Stimulated activated CD4-positive, alpha-beta T cell treated with anti-CD3 and anti-CD28 coated beads, Interleukin-12 subunit alpha, Interleukin-12 subunit beta, amount 100 ng/mL, for 48 hours (primary cell): ENCODE measurements at places on chromosomes 6 and 20.

DNA sequence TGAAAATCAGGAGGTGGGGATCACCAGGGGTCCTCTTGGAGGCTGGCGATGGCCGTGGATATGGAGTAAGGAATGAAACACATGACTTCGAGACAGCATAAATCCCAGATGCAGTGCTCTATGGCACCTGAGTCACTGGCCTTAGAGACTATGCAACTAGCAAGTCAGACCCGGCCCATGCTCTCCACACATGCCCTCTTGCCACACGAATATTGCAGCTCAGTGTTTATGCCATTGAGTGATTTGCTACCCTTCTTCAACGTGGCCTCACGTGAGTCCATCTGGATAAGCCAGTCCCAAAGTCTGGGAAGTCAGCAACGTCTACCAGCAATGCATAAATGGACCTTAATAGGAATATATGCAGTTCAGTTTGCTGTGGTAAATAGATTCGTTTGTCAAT lies 466.3 kb downstream of the CD83 start:
- no peak for DNase-seq

DNA sequence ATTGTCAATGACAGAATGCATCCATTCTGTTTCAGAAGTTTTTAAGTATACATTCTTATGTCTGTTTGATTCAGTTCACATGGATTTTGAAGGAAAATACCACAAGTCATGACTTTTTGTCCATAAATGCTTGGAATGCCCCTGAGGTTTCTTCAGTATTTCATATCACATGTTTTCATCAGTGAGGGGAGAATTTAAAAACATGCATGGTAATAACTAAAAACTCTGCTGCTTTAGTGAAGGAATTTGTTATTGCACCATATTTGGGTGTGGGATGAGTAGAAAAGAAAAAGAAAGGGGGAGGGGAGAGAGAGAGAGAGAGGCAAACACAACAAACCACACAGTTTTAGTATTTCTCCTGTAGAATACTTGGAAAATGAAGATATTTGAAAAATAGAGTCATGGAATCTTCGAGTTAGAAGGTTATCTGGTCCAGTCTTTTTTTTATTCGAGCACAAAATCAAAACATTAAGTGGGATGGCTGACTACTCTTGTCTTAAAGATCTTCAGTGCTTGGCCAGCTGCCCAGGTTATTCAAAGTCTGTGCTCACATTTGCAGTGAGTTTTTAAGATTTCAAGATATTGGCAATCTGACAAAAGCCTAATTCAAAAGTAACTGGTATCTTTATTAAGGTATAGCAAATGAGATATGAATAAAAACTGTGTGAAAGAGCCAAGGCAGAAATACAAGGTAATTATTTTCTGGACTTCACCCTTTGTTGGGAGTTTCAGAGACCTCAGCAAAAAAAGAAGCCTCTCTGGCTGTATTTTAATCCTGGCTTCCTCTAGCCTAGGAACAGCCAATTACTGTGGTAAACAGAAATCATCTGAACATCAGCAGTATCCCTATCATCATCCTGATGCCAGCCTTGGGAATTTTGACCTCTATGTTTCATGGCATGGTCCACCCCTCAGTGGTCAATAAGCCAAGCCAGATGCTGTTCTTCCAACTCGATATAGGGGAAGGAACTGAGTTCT lies 687.9 kb upstream of the CITED2 start:
- DNase-seq, result no peak

GRCh38 chr6:146913842-146914488 lies 290.3 kb upstream of the STXBP5 start:
- DNase-seq, result no peak

GRCh38 chr20:54680872-54681619 lies 205.7 kb downstream of the DOK5 start:
- peak; percentile 30 for DNase-seq

DNA sequence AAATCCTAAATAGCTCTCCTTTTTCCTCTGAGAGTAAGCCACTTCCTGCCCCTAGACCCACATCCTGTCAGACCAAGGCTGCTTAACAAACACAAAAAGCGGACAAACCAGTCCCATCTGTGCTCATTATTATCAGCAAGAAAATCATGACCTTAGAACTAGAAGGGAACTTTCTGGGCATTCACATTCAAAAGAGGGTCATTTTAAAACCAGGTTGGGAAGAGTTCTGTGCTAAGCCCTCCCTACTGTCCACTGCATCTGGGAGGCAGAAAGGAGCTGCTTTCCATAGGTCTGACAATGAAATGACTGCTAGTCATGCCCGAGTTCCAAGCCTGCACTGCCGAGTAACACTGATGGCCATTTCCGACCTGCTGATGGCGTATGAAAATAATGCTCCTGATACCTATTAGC lies 15.4 kb downstream of the EZR start:
- DNase-seq, result no peak

GRCh38 chr6:41288030-41288753 lies 1.7 kb upstream of the TREM1 start:
- no peak for DNase-seq

GRCh38 chr20:8150591-8150990 lies 18.5 kb downstream of the PLCB1 start:
- DNase-seq, result no peak

DNA sequence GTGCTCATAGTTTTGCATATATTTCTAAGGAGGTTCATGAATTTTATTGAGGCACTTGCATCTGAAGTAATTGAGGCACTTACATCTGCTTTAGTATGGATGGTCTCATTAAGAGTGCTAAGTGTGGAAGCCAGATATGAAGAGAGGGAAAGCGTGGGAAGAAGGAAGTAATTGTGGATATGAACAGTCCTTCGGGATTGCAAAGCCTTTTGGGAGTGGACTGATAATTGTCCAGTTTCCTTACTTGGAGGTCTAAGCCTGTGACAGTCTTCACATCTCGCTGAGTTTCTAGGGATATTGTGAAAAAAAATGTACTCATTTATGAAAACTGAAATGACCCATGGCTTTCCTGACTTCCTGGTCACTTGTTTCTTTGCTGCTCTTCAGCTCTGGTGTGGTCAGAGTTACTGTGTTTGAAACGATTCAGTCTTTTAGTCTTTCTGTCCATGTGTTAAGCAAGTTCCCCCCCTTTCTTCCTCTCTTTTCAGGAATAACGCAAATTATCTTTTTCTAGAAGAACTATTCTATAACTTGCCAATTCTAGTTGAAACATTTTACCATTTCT lies 137.3 kb downstream of the ZFAND3 start:
- no peak for DNase-seq
